Fibroblast of skin of back (primary cell): ENCODE measurements at places on chromosomes 1 and 21.

- DNase-seq, result peak; percentile 70
These were observed 2.7 kb downstream of the RGL1 start for GRCh38 chr1:183807549-183808168.

DNA sequence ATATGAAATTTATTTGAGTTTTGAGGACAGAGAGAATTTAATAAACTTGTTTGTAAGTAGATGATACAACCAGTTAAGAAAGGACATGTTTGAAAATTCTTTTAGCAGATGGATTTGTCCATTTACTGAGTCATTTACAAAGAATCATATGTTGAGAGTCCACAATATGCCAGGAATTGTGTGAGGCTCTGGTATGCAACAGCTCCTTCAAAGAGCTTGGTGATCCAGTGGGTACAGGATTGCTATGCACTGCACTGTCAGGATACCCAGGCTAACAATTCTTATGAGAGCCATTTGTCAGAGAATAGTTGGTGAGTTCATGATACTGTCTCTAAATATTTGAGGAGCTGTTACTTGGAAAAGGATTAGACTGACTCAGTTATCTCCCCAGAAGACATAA lies 11.0 kb downstream of the DNM3 start:
- DNase-seq, result peak; percentile 71

DNA sequence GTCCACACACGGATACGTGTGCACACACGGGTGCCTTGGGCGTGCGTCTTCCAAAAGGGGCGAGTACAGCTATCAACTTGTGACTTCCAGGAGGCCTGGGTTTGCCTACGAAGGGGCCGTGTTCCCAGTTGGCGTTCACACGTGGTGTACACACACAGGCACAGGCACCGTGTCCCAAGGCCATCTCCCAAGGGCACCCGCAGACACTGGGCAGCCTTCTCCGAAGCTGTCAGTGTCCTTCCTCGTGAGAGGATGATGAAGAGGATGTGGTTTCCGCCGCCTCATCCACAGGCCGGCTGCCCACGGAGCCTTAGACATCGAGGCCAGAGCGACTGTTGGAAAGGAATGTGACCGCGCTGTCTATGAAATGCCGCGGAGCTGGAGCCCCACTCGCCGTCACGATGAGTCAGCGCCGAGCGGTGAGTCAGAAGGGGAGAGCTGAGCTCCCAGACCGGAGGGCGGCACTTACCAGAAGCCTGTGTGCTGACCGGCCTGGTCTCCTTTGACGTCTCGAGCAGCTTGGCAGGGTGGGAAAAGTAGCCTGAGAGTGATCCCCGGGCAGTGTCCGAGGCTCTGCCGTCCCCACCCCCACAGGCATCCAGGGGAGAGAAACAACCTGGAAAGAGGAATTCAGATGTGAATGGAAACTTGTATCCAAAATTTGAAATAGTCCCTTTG lies 141.4 kb upstream of the ARHGEF16 start:
- DNase-seq, result peak; percentile 99

- no peak for DNase-seq
These were observed 58.2 kb upstream of the ADAR start for GRCh38 chr1:154666051-154666790.

- no peak for DNase-seq
These were observed 54.9 kb upstream of the TSPAN2 start for GRCh38 chr1:115144176-115144575.

GRCh38 chr1:183270541-183271141 lies 84.6 kb downstream of the LAMC2 start:
- DNase-seq, result peak; percentile 97
